Hematopoietic multipotent progenitor cell treated with erythropoietin and hydrocortisone succinate and interleukin-3 and kit ligand, for 4 days (in vitro differentiated cells): ENCODE measurements at places on chromosomes 6 and 20.

DNA sequence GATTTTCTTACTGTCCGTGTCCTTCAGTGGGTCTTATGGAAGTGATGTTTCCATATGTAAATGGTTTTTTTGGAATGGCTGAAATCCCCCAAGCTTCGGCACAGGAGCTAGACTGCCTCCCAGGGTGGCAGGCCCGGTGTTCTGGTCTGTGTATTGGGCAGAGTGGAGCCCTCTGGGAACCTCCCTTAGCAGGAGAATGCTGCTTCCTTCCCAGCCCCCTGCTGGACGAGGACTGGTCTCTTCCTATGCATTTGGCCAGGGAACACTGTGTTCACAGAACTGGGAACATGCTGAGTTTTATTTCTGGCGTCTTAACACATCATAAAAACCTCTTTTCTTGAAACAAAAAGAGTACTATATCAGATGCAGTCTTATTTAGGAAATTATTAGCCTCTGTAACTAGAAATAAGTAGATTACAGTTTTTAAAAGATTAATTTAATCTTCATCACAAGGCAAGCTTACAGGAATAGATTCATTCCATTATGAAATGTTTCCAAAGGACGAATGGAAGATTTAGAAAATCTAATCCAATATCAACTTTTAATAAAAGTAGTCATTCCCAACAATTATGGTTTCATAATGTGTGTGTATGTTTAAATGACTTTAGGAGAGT, 56.6 kb downstream of the SYTL3 start:
- DNase-seq = peak; percentile 54

GRCh38 chr6:21494505-21494904, 99.0 kb upstream of the SOX4 start:
- DNase-seq = no peak

DNA sequence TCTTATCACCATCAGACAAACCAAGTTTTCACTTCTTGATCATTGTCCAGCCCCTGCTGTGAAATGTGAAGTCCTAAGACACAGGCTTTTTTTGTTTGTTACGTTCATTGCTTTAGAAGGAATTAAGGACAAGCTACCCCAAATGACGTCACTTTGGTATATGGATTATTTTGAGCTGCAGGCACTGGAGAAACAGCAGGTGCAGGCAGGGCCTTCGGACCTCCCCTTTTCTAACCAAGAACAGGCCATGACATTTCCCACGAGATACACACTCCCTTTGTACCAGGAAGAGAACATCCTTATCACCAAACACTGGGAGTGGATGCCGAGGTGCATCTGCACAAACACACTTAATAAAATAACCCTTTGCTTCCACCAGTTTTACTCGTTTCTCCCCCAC, 418.0 kb upstream of the SULF2 start:
- no peak for DNase-seq

GRCh38 chr6:150016324-150017185, 8.8 kb downstream of the RAET1L start:
- peak; percentile 85 for DNase-seq

GRCh38 chr6:135129136-135129856, 51.8 kb upstream of the MYB start:
- DNase-seq = peak; percentile 69

DNA sequence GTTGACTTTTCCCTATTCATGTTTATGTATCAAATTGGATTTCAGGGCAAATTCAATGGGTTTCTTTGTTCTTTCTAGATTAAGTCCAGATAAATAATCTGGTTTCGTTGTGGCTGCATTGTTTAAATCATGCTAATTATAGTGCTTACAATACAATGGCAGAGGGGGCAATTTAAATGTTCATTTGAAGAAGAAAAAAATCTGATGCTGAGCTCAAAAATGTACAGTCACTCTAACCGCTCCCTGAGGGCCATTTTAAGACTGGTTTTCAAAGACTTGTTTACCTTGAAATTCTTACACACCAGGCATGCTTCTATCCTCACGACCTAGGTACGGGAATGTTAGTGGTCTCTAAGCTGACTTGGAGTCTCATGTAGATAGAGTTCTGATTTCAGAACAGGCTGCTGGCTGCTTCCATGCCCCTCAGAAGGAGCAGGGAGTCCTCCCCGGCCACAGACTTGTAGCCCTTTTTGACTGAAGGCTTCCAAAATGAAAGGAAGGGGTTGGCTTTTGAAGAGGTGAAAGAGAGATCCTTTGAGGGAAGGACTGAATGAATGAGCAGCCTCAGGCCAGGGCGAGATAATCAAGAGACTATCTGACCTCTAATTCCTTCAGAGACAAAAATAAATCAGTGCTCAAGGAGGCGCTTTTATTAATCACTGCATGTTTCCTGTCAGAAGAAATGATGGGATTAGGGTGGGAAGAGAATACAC, 86.1 kb upstream of the ZNF217 start:
- DNase-seq = no peak

- peak; percentile 62 for DNase-seq
Observed at GRCh38 chr20:5933802-5934436, 16.4 kb downstream of the TRMT6 start.

DNA sequence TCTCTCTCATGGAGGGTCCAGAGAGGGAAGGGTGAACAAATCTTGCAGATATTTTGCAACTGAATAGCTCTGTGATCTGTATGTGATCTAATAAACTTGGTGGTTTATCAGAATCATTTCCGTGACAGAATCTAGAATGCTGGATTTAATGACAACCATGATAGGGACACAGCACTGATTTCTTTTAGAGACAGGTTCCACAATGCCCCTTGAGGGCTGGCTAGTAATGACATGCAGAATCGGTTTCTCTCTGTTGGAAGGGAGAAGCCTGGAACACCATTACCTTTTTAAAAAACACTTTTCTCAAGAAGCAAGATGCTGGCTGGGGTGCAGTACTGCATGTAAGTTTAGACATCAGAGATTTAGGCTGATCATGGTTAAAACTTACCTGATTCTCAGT, 313.4 kb downstream of the CDH26 start:
- DNase-seq = peak; percentile 23

DNA sequence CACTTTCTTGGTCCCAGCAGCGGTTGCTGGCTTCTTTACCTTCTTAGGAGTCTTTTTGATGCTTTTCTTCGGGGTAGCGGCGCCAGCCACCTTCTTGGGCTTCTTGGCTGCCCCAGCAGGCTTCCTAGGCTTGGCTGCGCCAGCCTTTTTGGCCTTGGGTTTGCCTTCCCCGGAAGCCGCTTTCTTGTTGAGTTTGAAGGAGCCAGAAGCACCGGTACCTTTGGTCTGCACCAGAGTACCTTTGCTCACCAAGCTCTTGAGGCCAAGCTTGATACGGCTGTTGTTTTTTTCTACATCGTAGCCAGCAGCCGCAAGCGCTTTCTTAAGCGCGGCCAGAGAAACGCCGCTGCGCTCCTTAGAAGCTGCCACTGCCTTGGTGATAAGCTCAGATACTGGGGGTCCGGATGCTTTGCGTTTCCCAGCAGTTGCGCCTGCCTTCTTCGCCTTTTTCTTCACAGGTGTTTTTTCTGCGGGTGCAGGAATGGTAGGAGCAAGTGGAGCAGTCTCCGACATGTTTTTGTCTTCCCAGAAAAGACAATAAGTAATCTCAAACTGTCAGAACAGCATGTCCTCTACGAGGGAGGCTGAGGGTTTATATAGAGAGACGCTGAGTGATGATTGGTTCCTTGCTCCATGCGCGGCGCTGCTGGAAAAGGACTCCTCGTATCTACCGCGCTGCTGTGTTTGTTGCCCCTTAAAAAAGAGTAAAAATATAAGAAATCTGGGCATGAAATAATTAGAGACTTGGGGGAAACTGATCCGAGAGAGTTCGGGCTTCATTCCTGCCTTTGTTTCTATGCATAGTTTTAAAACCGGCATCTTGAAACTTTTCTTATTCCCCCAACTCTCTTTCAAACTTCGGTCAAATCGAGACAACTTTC, 130.3 kb upstream of the BTN3A2 start:
- peak; percentile 97 for DNase-seq

GRCh38 chr6:41215777-41216176, 12.4 kb upstream of the TREML4 start:
- DNase-seq = no peak

- peak; percentile 44 for DNase-seq
Observed at GRCh38 chr6:152748843-152749242, 1.8 kb upstream of the VIP start.

DNA sequence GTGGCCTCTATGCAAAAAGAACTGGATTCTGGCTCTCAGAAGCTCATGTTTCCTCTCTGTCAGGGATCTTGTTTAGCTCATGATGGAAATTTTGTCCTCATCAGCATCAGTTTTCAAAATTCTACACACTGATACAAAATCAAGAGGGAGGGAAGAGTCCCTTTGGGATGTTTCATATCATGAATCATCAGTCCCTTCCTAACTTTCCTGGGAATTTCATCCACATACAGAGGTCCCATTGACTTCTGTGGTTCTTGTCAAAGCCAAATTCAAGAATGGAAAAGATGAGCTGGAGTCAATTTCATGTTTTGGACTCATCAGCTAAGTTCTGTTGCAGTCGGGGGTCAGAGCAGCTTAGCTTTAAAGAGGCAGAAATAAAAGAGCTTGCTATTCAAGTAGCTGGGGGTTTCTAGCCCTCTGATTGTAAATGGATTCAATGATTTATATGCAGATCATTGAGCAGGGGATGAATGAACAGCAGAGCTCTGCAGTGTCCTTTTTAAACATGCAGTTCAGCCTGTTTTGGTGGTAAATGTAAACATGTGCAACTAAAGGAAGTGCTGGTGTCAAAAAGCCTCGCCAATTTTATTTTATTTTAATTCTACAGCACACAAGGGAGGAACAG, 21.3 kb upstream of the TMEM14A start:
- no peak for DNase-seq

- DNase-seq = peak; percentile 77
Observed at GRCh38 chr6:43627008-43627825, 1.8 kb downstream of the GTPBP2 start.

GRCh38 chr6:139446768-139447655, 72.6 kb upstream of the CITED2 start:
- DNase-seq = no peak

GRCh38 chr20:47677635-47678453, 107.4 kb downstream of the SULF2 start:
- DNase-seq = peak; percentile 59

DNA sequence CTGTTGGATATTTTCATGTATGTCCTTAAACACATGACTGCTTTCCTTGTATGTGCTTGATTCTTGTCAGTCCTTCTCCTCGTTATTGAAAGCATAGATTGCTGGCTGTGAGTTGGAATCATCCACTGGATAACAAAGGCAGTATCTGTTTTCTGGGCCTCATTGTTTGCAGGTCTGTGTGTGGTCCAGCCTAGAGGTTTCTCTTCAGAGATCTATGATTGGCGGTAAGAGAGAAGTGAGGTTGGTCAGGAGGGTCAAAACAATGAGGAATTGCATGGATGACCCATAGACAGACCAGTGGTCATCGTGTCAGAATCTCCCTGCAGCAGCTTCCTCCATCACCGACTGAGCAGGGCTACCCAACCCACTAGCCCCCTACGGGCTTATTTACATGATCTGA, 915.0 kb downstream of the KIF16B start:
- no peak for DNase-seq

DNA sequence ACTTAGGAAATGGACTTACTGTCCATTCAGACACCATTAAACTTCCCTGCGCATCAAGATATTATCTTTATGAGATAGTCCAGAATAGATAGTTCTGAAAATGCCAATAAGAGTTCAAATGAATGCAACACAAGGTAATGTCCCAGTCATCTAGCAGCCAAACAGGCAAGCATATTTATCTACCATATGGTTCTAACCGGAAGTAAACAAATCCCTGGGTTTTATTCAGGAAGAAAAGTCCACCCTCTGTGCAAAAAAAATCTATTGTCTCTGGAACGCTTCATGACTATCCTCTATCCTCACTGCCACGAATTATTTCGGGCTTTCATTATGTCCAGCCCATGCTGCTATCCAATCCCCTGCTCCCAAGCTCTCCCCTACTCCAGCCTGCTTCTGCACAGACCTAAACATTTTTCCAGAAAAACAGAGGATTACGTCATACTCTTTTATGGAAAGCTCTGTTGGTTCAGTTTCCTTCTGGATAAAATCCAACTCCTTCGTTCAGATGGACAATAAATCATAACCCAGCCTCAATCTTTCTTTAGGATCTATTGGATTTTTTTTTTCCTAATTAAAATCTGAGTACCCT, 11.4 kb downstream of the PPIL6 start:
- DNase-seq = no peak

- no peak for DNase-seq
Observed at GRCh38 chr6:16921399-16922110, 160.3 kb upstream of the ATXN1 start.

- peak; percentile 67 for DNase-seq
Observed at GRCh38 chr6:52641826-52642225, 29.1 kb upstream of the TMEM14A start.

DNA sequence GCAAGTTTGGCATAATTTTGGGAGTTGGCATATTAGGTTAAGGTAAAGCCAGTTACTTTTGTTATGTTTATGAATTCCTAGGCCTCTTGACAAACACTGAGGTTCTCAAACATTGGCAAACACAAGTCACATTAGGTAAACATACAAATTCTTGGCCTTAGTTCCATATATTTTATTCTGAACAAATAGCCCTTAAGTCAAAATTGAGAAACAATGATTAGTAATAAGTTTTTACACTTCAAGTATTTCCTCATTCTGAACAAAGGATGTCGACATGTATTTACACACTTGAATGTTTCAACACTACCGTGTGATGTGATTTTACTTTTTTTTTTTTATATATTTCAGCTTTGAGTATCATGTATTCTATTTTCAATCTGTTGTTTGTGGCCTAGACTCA, 3.8 kb upstream of the ECHDC1 start:
- DNase-seq = peak; percentile 25

GRCh38 chr6:164906766-164907165, 402.6 kb downstream of the C6orf118 start:
- DNase-seq = no peak

DNA sequence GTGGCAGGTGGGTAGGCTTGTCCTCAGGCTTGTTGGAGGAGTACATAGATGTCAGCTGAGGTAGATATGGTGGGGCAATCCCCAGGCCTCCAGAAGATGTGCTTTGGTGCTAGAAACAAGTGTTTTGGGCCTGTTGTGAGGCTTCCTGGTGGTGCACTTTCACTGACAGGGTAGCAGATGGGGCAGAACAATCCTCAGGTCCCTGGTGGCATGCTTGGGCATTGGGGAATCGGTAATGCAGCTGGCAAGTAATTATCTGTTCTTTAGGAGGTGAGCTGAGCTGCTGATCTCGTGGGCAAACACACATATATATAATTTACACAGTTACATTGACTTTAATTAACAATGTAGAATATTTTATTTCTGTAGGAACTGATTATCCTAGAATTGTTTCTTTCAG, 458.7 kb downstream of the BMP2 start:
- no peak for DNase-seq

DNA sequence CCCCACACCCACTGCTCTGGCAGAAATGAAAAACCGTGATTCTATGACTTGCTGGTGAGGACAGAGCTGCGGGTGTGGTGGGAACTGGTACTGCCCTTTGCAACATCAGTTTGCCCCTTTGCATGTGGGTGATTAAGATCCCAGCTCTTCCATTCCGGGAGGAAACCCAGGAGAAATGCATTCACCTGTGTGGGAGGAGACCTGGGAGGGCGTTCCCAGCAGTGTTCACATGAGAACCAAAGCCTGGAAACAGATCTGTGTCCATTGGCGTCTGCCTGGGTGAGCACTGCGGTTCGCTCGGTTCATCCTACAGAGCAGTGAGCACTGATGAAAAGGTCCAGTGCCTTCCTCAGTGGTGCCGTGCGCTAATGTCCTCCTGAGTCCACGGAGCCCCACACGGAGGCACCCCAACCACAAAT, 89.7 kb downstream of the SMOC2 start:
- no peak for DNase-seq

- peak; percentile 4 for DNase-seq
Observed at GRCh38 chr6:72783035-72783434, 161.2 kb downstream of the KCNQ5 start.
